ENCODE measurements at places on chromosomes 16 and 17.

DNA sequence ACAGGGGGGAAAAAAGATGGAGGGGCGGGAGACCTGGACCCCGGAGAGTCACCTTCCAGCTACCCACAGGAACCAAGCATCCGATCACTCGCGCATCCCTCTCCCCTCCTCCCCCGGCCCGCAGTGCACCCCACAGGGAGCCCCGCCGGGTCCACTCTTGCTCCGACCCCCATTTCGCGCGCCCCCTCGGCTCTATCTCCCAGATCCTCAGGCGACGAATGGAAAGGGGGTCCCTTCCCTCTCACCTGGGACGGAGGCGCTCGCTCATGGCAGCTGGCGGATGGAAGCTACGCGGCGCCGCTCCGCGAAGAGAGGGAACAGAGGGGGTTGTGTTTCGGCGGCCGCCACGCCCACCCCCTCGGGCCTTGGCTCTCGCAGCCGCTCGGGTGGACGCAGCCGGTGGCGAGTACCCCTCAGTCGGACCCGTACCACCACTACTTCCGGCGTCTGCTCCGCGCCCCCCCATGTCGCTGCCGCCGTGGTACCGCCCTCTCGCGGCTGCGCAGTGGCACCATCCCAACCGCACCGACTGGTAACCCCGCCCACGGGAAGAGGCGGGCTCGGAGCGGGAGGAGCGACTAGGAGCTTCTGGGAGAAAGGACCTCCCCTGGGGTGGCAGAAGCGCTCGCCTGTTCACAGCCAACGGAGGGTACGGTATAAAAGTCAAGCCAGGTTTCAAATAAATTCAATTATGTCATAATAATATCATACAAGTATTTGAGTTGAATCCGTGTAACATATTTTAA lies 29.7 kb downstream of the CPSF4L start:
- peak; percentile 98 for DNase-seq

- DNase-seq, result no peak
Observed at GRCh38 chr17:20774472-20775135, 195.1 kb downstream of the CDRT15L2 start.

GRCh38 chr17:47192554-47192953 lies 3.5 kb upstream of the CDC27 start:
- no peak for DNase-seq

DNA sequence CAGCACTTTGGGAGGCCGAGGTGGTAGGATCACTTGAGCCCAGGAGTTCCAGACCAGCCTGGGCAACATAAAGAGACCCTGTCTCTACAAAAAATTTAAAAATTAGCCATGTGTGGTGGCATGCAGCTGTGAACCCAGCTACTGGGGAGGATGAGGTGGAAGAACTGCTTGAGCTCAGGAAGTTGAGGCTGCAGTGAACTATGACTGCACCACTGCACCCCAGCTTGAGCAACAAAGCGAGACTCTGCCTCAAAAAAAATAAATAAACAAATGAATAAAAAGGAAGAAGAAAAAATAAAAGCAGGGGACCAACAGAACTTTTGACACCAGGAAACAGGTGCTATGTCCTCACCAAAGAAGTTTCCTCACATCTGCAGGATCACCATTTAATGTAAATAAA lies 14.2 kb downstream of the TERF2 start:
- no peak for DNase-seq

DNA sequence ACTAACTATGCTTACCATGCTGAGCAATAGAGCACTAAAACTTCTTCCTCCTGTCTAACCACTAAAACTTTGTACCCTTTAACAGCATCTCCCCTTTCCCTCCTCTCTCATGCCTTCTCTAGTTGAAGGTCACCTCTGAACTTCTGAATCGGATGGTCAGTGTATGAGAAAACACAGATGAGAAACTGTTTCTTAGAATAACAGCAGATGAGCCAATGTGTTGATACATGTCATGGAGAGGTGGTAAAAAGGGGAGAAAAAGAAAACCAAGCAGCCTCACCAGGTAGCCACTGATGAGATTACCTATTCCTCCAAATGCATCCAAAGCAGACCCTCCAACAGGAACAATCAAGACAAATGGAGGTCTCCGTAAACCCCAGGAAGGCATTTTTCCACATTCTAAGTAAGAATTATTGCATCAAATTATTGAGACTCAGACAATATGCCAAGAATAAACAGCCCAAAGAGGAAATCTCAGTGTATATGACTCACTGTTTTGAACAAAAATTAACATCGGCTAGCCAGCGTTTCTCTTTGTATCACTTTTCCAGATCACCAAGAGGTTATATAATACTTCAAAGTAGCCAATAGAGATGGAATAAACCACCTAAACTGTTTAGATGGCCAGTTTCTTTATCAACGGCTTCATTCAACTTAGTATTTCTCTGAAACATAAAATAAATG lies 793.3 kb upstream of the SOX9 start:
- DNase-seq, result no peak

- DNase-seq, result no peak
Observed at GRCh38 chr17:48970865-48971687, 2.7 kb upstream of the GIP start.

- DNase-seq, result no peak
Observed at GRCh38 chr17:45016823-45017222, 34.6 kb downstream of the DCAKD start.

DNA sequence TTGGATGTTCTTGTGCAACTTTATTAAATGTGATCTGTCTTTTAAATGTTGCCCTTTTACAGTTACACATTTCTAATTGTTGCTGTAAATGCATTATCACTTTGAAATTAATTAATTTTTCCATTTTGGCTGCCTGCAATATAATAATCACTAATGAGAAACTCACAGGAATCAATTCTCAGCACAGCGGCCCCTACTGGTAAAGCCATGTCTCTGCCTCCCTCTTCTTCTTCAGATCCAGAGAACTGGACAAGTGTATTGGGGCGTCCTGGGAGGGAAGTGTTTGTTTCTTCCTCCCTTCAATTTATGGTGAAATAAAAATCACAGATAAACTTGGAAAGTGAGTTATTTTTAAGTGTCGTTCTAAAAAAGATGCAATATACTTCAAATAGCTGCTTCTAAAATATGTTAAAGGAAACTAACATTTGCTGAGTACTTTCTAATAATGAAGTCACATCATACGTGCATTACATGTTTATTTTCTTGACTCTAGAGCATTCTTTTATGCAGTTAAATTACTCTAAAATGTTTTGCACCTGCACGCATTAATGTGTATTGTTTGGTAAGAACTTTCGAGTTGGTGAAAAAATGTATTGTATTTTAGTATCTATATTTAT lies 338.0 kb downstream of the WWOX start:
- DNase-seq, result peak; percentile 10

GRCh38 chr16:48384520-48385252 lies 527 bp downstream of the SIAH1 start:
- peak; percentile 24 for DNase-seq

DNA sequence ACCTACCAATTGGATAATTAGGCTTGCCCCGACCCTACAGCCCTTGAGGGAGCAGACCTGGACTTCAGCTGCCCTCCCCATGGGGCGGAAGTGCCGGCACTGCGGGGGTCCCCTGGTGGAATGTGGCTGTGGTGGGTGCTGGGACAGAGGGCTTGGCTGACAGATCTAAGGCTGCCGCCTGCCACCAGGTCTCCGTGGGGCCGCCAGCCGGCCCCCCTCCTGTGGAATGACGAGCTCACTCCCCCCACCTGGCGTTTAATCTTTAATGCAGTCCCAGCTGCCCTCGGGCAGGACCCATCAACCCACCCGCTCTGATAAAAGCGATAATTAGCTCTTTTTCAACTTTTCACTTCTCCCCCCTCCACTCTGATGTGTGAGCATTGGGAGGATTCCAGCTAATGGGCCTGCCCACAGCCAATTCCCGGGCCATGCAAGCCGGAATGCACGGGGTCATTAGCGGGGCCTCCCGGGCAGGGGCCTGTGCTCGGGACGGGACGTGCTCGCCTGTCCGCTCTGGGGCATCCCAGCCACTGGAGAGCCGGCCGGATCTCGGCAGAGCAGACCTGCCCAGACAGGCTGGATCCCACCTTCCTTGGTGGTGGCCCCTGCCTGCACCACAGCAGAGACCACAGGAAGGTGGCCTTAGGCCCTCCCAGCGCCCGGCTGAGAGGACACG lies 28.3 kb upstream of the GOSR2 start:
- no peak for DNase-seq

DNA sequence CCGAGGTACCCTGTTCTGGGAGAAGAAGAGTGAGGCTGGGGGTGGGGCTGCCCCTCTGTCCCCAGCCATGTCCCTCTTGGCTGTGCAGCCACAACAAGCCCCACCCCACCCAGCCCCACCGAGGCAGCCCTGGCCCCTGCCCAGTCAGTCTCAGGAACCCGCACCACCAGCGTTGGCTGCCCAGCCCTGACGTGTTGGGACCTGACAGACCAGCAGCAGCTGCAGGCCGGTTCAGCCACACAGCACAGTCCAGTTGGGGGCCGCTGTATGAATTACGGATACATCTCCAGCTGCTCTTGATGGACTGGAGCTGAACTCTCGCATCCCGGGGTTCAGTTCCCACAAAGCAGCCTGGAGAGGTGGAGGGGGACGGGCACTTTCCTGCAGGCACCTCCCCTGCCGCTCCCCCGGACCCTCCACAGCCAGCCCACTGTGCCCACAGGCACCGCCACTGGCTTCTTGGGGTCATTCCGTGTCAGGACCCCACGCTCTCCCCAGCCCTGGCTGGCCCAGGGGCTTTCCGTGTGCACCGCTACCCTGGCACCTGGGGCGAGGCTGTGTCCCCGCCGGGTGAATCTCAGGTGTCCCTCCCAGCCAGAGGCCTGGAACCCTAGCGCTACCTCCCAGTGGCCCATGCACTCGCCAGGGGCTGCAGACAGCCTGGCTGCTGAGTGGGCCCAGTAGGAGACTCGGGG lies 7.1 kb downstream of the CDH15 start:
- DNase-seq, result no peak

DNA sequence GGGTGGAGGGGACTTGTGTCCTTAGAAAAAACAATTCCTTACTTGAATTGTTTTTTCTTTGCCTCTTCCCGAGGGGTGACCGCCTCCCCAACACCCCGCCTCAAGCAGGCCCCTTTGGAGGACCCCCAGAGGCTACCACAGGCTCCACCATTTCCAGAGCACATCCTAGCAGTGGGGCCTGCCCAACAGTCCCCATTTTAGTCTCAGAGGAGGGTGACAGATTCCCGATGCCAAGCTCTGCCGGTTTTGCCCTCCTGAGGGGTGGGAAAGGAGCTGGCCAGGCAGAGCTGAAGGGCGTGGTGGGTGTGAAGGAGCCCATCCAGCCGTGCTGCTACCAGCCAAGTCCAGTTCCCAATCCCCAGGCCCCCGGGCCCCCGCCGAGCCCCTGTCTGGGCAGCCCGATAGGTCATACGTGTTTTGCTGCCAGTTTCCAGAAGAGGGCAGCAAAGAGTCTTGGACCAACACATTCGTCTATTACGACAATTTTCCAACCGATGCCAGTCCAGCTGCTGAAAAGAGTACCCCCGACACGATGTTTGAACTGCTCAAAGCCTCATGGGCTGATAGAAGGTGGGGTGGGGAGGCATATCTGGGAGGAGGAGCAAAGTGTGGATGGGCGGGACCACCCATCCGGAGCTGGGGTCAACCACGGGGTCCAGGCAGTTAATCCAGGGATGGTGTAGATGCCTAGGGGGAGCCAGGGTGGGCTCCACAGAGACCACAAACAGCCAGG lies 18.8 kb upstream of the GAA start:
- peak; percentile 66 for DNase-seq

DNA sequence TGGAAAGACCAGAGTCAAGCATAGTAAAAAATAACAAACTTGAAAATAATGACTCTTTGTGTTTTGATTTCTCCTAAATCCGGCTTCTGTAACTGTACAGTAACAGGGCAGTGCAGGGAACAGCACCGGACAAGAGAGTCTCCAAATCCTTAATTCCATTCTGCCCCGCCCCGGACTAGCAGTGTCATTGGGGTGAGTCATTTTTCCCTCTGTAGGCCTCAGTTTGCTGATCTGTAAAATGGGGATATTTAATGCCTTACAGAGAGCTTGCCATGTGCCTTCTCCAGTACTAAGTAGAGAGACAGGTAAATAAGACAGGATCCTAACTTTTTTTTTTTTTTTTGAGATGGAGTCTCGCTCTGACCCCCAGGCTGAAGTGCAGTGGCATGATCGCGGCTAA lies 83.6 kb upstream of the TBC1D3K start:
- DNase-seq, result no peak

DNA sequence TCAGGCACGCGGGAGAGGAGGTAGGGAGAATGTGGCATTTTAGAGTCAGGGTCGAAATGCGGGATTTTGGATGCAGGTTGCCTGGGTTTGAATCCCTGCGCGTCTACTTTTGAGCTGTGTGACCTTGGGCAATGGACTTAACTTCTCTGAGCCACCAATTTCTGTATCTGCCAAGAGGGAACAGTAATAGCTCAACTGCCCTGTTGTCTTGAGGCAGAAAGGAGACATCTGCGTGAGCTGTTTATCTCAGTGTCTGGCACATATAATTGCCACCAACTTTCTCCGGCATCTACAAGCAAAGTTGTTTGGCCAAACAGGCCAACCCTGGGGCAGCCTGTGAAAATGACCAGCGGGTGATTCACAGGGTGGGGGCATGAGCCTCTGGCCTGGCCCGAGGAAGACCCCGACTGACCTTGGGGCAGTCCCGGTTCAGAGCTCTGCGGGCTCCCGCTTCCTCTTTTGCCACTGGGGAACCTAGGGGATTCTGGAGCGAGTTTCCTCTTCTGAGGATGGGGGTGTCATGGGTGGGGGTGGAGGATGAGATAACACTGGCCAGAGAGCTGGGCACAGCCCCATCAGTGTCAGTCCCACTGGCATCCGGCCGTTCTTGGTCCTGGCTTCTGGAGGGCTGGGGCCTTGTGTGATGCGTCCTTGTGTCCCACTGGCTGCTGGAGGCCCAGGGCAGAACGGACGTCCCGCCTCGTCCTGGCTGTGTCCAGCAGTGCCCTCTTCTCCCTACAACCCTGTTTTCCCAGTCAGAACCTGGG lies 1.3 kb downstream of the SNN start:
- DNase-seq, result no peak
